A549 (cell line): ENCODE measurements at places on chromosomes 2 and 18.

GRCh38 chr2:113698892-113699447, 57.5 kb downstream of the SLC35F5 start:
- DNase-seq: no peak

GRCh38 chr2:164745012-164745797, 96.4 kb downstream of the COBLL1 start:
- no peak for DNase-seq

- DNase-seq: no peak
Observed at GRCh38 chr2:62972601-62973000, 78.0 kb upstream of the OTX1 start.

GRCh38 chr2:231936491-231936890, 10.3 kb upstream of the NPPC start:
- DNase-seq: no peak

- DNase-seq: no peak
Observed at GRCh38 chr2:6036211-6036610, 344.0 kb downstream of the SOX11 start.

- DNase-seq: no peak
Observed at GRCh38 chr2:33509908-33510585, 33.6 kb downstream of the RASGRP3 start.

GRCh38 chr18:36539674-36540231, 242.2 kb downstream of the FHOD3 start:
- DNase-seq: no peak

DNA sequence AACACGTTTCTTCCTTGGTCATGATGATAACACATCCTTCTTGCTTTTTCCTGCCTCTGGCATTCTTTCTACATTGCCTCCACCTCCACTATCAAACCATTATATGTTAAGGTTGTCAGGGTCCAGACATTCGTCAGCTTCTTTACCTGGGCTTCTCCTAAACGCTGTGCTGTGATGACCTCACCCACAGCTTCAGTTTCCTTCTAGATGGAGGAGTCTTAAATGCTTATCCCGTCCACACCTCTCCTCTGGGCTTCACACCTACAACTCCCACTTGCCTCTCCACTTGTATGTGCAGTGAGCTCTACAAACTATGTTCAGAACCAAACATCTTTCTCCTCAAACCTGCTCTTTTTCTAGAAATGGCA, 666 bp upstream of the STAT1 start:
- DNase-seq: no peak

- no peak for DNase-seq
Observed at GRCh38 chr2:226711606-226712296, 87.9 kb downstream of the IRS1 start.

GRCh38 chr2:119264781-119265692, 41.4 kb downstream of the STEAP3 start:
- peak; percentile 60 for DNase-seq

GRCh38 chr2:231386446-231386845, 9.1 kb upstream of the B3GNT7 start:
- DNase-seq: no peak

- DNase-seq: no peak
Observed at GRCh38 chr2:106745468-106745867, 140.5 kb downstream of the ST6GAL2 start.

- DNase-seq: no peak
Observed at GRCh38 chr2:60321816-60322215, 231.6 kb downstream of the BCL11A start.

DNA sequence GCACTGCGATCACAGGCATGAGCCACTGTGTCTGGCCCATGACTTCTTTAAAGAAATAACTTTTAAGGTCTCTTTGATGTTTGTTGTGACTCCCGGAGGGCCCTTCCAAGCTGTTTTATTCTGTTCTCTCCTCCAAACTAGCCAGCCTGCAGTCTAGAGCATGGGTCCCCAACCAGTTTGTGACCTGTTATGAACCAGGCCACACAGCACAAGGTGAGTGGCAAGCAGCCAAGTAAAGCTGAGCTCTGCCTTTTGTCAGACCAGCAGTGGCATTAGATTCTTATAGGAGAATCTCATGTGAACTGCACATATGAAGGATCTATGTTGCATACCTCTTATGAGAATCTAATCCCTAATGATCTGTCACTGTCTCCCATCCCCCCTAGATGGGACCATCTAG, 223.9 kb upstream of the RGPD4 start:
- no peak for DNase-seq

GRCh38 chr2:119760237-119760955, 674 bp downstream of the PTPN4 start:
- no peak for DNase-seq

GRCh38 chr2:212843409-212844199, 305.0 kb upstream of the ERBB4 start:
- DNase-seq: no peak

- no peak for DNase-seq
Observed at GRCh38 chr2:105790461-105791149, 45.9 kb downstream of the NCK2 start.

DNA sequence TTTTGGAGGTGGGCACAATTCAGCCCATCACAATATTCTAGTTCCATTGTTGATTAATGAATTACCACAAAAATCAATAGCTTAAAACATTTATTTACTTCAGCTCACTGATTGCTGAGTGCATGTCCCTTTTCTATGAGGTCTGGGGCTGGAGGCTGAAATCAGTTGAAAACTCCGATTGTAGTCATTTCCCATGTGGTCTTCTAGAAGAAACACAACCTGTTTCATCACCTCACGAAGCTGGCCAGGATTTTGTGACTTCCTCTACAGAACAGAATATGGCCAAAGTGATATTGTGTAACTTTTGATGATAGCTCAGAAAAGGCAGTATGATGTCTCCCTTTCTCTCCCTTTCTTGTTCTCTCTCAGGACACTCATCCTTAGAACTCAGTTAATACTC, 44.1 kb upstream of the CYRIA start:
- no peak for DNase-seq

GRCh38 chr2:234025466-234025865, 25.0 kb upstream of the SPP2 start:
- no peak for DNase-seq

DNA sequence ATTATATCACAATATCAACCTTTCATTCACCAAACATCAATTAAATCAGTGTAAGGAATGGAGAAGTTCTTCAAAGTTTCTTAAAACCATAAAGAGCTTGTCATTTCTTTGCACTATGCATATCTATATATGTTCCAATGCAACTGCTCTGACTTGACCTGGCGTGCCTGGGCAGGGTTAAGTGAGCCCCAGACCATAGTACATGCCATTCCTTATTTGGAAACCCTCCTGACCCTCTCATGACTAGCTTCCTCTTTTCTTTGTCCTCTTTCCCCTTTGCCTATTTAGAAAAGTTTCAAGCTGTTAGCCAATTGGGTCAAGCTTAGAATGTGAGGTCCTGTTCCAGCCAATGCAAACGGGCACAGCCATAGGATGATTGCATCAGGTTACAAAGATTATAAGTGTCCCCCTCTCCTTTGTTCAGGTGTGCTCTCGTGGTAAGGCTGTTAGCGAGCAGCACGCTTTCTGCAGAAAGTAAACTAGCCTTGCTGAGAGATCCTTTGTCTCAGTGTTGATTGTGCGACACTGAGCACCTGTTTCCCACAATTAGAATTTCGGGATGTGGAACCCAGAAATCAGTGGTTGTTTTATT, 78.2 kb upstream of the UXS1 start:
- no peak for DNase-seq

- no peak for DNase-seq
Observed at GRCh38 chr2:11855064-11855760, 108.8 kb downstream of the LPIN1 start.

- DNase-seq: no peak
Observed at GRCh38 chr2:215105607-215106354, 32.6 kb downstream of the ABCA12 start.

DNA sequence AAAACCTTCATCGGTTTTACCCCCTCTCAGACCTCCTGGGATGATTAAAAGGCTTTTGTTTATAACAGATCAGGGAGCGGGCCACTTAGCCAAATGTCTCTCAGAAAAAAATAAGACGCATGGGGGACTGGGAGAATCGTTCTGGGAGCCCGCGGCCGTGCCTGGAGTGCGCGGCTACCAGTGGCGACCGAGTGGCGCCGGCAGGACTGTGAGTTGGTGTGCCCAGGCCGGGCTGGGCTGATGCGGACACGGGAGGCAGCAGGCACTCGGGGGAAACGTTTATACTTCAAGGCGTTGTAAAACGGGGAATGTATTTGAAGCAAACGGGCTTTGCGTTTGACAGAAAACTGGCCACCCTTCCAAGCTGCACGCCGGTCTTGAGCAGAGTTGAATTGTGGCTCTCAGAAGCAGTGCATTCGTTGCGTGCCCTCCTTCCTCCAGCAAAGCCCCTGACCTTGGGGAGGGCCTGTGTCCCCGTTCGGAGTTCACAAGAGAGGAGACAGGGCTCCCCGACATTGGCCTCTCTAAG, 4.7 kb upstream of the HOXD10 start:
- DNase-seq: no peak

- no peak for DNase-seq
Observed at GRCh38 chr18:76741346-76741745, 81.0 kb upstream of the ZNF236 start.
